ENCODE measurements at places on chromosomes 3 and 15.

DNA sequence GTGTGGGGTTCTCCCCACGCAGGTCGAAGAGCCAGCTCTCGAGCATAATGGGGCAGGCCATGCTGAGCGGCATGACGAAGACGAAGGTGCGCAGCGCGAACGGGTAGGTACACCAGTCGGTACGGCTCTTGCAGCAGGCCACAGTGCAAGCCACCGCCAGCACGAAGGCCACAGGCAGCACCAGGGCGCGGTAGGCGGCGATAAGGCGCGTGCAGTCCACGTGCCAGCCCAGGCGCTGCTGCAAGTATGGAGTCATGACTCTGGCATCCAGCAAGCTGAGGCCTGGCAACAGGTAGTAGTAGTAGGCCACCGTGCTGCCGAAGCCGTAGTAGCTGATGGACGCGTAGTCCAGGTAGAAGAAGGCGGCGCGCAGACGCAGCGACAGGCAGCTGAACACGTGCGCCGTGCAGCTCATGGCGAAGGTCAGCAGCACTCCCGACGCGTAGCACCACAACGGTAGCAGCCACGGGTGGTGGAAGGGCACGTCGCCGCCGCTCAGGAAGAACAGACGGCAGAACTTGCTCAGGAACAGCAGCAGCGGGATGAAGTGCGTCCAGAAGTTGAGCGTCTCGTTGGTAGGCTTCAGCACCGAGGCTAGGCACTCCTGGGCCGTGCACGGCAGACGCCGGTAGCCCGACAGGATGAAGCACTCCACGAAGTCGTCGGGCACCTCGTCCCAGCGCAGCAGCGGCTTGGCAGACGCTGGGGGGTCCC is 797 bp downstream of the PAQR9 start:
- DNase-seq, result no peak

DNA sequence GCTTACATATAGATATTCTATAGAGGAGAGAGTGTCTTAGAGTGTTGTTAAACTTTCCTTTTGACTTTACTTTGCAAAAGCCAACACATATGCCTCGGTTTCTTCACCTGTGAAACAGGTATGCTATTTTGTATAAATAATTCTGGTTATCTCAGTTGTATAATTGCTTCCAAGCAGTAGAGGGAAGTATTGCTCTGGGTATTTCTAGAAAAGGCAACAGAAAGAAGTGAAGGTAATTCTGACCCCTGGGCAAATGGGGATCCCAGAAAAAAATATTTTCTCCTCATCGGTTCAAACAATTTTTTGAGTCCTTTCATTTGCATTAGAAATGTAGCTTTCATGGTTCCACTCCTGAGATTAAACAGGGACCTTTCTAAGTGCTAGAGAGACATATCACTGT is 216.5 kb upstream of the SEMA6D start:
- DNase-seq, result no peak

- DNase-seq, result no peak
Measured at GRCh38 chr3:99878005-99878404, 60.3 kb downstream of the CMSS1 start.

DNA sequence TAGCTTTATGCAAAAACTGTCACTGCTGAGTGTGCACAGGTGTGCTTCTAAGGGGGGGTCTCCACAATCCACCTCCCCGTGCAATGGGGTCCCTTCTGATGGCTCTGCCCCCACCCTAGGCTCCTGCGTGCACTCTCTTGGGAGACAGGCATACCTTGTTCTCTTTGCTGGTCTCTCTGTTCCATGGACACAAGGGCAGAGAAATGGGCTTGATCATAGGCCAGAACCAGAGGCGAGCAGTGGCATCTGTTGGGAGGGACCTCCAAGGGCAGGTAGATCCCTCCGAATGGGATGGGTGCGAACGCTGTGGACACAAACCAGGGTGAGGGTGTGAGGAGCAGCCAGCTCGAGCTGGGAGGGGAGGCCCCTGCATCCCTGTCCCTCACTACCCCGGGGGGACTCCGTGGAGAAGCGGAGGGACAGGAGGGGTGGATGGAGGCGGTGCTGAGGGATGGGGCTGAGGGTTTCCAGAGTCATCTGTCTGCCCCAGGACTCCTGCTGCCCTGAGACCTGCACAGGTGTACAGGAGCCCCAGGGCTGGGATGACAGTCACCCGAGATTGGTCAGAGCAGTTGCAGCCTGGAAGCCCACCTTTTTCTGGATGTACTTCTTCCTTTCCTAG is 175.0 kb downstream of the KLF13 start:
- DNase-seq, result no peak

GRCh38 chr15:100194996-100195395 is 146.8 kb downstream of the ADAMTS17 start:
- no peak for DNase-seq

GRCh38 chr15:56353740-56354139 is 11.5 kb upstream of the TEX9 start:
- no peak for DNase-seq
